Activated T-cell treated with anti-CD3 and anti-CD28 coated beads for 1 hour (primary cell): ENCODE measurements at places on chromosomes 16 and 17.

GRCh38 chr16:85084841-85085510 lies 27.3 kb downstream of the CIBAR2 start:
- DNase-seq: no peak

DNA sequence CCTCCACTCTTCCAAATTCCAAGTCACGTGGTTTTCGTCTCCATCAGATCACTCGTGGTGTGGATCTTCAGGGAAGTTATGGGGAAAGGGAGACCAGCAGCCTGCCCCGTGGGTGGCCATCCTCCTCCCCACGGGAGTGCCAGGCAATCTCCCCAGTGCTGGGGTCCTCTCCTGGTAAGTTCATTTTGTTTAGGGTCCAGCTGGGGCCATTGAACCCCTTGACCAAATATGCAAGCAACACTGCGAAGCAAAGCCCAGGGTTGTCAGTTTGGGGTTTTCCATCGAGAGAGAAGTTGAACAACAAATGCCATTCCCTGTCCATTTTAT lies 4.1 kb upstream of the LCMT1 start:
- no peak for DNase-seq

GRCh38 chr16:87974178-87974577 lies 22.9 kb downstream of the BANP start:
- no peak for DNase-seq

DNA sequence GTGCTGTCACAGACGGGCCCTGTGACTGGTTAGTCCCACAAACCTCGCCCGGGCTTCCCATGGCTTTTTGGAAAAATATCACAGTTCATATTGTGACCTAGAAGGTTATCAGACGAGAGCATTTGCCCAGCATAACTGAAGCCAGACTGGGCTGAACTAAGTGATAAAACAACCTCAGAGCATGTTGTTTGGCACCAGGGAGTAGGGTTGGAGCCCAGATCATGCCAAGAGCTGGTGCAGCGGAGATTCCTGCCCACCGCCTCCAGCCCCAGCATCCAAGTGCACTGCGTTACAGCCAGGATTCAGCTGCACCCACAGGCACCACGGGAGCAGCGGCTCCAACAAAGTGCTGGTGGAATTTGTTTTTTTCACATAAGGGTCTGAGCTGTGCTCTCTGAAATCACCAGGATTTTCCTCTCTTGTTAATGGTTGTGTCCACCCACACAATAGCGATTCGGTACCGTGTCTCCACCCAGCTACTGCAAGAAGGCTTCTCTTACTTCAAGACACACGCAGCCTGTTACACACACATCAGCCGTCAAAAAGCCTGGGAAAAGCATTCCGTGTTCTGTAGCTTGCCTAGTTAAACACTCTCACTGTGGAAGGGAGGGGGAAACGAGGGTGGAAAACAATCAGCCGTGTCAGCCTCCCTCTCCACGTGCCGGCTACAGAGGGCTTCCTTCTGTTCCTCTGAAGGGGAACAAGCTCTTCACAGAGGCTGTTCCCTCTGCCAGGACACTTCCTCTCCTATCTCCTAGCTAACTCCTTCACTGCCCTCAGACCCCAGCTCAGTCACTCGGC lies 273.8 kb downstream of the C16orf95 start:
- no peak for DNase-seq

DNA sequence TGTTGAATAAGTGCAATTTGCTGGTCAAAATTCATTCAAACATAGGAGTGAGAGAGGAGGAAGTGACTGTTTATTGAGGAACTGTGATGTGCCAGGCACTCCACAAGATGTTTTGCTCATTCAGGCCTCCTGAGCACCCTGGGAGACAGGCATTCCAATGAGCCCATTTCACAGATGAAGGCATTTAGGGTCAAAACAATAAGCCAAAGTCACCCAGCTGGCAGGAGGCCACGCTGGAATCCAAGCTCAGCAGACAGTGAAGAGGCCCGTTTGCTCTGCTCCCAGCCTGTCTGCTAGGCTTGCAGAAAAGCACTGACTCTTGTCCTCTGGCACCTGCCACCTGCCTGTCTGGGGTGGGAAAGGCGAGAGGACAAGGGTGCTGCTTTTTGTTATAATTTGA lies 10.1 kb upstream of the SLC25A39 start:
- DNase-seq: no peak

DNA sequence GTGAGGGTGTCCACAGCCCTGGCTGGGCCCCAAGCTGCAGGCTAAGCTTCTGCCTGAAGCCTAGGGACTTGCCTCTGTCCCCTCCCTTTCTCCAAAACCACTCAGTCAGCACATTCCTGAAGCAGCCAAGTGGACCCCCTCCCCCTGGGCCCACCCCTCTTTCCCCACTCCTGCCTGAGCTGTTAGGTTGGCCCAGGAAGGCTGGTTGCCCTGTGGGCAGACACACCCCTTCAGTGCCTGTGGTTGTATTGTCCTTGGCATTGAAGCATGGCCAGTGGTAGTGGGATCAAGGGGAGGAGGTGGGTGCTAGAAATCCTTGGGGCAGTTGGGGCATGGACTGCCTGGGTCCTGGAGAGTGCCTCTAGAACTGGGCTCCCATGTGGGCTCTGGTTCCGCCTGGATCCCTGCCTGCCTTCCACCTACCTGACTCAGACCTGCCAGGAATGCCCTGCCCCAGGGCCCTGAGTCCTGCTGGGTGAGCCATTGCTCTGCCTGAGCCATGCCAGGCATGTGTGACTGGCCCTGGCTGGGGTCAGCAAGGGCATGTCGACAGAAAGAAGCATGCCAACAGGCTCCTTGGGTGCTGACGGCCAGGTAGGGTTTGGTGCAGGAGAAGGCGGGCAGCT lies 2.1 kb downstream of the TRAF4 start:
- DNase-seq: no peak
